Fibroblast of skin of scalp (primary cell): ENCODE measurements at places on chromosomes 3 and 15.

DNA sequence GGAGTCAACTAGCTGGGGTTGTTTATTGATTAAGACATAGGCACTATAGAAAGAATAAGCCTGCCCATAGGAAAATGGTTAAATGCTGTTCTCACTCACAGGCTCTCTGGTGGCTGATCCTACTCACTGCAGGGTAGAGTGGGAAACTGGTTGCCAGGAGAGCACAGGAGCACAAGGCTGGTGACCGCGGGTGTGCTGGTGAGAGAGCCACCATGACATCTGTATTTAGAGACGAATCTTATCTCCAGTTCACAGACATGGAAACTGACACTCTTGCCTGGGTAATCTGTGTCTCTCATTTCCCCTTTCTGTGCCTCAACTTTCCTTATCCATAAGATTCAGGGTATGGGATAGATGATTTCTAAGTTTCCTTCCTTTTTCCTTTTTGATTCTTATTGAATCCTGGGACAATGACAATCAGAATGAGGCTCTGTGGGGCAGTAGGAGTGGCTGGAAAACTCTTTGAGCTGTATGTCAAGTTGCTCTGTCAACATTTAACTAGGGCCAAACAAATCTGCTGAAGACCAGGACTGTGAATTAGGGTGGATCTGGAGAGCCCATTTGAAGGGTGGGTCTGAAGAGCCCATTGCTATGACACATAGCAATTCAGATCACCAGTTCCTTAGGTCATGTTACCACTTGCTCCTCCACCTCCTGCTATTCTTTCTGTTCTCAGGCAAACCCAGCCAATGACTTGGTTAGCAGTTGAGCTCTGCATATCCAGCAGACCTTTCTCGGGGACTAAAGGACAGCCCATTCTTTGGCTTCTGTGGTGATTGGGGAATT, 286.1 kb upstream of the TBL1XR1 start:
- DNase-seq = no peak

- no peak for DNase-seq
These were observed 35.7 kb upstream of the PRR20G start for GRCh38 chr3:127323581-127323980.

DNA sequence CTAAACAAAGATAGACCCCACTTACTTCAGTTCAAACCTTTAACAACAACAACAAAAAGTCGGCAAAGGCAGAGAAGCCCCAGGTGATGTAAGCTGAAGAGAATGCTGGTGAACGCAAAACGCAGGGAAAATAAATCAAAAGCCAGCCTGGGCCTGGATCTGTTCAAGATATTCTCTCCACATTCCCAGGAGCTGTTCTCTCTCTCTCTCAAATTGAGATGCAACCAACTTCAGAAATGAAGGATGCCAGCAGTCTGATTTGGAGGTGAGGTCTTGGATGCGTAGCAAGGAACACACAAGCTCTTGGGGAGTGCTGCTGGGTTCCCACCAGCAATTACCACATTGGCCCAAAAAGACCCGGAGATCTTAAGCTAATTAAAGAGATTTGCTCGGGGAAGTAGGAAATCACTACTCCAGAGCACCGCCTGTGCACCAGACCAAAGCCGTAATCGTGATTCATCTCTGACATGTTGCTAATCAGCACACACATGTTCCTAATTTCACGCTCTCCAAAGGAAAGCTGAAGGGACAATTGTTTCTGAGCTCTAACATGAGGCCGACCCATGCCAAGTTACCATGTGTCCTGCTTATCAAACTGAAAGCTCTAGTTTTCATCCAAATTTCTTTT, 37.1 kb downstream of the IL17RD start:
- DNase-seq = peak; percentile 70

DNA sequence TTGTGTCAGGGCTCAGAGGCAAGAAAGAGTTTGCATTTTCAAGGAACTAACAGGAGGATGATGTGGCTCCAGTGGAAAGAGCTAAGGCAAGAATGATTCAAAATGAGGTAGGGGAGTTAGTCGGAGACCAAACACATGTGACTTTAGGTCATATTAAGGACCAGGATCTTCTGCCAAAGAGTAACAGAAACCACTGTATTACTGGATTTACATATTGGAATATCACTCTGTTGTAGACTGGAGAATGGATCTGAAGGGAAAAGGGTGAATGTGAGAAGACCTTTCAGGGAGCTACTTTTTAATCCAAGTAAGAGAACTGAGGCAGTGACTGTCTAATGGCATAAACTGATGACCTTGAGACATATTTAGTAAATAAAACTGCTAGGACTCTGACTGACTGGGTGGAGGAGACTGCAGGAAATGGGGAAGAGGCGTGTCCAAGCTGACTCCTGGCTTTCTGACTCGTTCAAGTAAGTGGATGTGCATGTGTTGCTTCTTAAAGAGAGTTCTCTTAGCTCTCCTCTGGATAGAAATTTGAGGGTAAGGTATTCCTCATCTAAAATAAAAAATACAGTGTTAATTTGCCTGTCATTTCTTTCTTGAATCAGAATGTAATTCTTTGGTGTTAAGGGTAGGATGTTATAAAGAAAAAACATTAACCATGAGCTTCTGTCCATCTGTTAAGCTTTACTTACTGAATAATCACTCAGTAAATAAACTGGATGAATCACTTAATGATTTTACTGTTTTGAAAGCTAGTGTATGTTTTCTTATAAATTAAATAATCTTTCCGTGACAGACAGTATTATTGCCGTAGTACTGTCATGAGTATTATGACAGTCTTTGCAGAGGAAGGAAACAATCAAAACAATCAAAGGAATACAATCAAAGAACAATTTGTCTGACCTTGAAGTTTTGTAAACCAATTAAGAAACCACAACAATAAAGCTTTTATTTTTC, 58.3 kb upstream of the CFAP20DC start:
- DNase-seq = no peak

DNA sequence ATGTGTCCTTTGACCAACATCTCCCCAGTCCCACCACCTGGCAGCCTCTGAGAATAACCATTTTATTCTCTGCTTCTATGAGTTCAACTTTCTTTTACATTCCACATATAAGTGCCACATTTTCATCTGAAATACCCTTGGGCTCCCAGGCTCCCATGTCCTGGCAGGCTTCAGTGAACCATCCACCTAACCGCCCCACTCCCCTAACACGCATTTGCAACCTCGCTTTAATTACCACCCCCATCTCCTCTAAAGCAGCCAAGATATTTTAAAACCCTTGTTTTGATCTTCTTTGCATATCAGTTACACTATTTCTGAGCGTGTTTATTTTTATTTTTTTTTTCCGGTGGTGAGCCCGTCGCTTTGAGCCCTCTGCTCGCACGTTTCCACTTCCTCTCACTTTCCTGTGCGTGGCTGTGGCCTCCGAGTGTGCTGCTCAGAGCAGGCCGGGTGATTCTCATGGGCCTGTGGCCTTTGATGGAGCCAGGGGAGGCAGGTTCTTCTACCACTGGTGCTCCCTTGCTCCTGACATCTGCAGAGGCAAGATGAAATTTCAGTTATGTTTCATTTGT, 195.4 kb upstream of the LPP start:
- DNase-seq = no peak

GRCh38 chr3:63364495-63364894, 86.4 kb downstream of the SYNPR start:
- peak; percentile 68 for DNase-seq

DNA sequence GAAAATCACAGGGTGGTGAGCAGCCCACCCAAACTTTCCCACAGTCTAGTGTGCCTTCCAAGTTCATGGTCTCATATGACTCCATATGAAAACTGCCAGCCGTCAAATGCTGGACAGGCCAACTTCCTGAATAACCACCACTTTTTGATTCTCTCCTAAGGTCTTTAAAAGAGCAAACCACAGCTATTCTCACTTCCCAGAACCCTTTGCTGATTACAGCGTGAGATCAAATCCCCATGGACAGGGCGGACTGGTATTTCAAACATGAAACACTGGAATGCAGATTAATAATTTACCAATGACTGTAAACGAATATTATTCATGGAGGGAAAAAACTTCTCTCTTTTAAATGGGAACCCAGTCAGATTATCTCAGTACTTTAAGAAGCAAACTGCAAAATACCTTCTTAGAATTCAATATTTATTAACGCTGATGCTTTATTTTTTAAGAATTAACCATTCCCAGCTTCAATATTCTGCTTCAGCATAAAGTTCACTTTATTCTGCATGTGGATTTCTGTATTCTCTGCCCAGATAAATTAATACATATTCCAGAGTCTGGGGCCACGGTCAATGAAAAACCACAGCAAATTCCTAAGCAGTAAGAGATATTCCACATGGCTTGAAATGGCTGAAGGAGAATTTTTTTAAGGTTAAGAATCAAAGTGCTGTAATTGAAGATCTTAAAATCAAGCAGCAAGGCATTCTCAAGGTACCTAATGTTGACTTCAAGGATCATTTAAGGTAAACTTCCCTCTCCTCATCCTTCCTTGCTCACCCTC, 42.9 kb downstream of the MYO1E start:
- DNase-seq = peak; percentile 98

DNA sequence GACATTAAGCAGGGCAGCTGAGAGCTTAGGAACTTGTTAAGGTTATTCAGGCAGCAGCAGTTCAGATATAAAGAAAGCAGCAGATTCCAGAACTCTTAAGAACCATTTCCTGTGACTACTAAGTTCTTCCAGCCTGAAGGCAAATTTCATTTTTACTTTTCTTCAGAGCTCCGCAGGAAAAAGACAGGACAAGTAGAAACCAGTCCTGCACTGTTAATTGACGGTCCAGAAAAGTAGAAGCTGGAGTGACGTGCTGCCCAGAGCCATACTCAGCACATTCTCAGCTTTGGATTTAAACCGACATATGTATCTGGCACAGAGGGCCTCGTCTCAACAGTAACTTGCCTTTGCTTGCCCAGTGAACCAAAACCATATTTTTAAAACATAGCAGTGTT, 219.4 kb upstream of the STRIT1 start:
- no peak for DNase-seq

GRCh38 chr3:139110072-139110830, 65.6 kb upstream of the PRR23C start:
- no peak for DNase-seq

GRCh38 chr3:142019794-142020320, 129.5 kb downstream of the TFDP2 start:
- DNase-seq = no peak

- no peak for DNase-seq
These were observed 71.9 kb downstream of the FOXB1 start for GRCh38 chr15:60076045-60076444.

DNA sequence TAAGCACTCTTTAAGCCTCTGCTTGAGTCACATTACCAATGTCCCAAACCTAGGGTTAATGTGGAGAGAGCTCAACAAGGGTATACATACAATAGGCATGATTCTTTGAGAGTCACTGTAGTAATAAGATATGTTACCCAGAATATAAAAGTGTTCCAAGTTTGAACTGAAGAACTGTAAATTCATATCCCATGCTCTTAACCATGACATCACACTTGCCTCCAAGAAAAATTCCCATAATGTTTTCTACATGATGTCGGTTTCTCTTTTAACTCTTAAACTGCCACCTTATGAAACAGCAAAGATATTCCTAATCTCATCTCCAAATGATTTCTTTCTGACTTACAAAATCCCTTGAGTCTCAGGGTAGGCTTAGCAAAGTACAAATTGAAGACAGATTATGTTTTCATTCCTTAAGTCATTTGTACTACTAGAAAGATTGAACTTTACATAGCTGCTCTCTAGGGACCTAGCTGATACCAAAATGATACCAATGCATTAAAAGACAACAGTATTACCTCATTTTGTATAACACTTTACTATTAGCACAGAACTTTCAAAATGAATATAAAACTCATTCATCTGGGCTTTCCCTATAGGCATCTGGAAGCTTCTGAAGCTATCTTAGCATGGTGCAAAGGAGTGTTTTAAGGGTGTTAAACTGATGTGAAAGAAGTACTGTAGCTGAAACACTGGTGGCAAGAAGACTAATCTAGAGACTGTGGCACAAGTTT, 127.1 kb downstream of the KCNMB2 start:
- peak; percentile 49 for DNase-seq

DNA sequence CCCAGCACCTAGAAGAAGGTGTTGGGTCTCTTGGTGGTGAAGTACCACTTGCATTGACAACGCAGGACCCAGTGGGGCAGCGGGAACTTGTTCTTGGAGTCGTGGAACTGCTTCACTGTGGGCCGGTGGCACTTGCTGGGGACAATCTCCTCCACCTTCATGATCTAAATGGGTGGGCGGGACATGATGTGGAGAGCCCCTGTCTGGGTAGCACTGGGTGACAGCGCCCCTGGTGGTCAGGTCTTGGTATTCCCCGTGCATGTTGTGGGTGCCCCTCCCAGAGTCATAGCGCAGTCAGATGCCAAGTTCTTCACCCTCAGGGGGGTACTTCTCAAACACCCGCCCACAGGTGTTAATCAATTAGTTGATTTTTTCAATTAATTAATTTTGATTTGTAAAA, 60.2 kb downstream of the AGBL1 start:
- no peak for DNase-seq

GRCh38 chr3:32002561-32003368, 21.2 kb downstream of the ZNF860 start:
- peak; percentile 17 for DNase-seq

- peak; percentile 72 for DNase-seq
These were observed 664 bp downstream of the PARP3 start for GRCh38 chr3:51942603-51943450.

DNA sequence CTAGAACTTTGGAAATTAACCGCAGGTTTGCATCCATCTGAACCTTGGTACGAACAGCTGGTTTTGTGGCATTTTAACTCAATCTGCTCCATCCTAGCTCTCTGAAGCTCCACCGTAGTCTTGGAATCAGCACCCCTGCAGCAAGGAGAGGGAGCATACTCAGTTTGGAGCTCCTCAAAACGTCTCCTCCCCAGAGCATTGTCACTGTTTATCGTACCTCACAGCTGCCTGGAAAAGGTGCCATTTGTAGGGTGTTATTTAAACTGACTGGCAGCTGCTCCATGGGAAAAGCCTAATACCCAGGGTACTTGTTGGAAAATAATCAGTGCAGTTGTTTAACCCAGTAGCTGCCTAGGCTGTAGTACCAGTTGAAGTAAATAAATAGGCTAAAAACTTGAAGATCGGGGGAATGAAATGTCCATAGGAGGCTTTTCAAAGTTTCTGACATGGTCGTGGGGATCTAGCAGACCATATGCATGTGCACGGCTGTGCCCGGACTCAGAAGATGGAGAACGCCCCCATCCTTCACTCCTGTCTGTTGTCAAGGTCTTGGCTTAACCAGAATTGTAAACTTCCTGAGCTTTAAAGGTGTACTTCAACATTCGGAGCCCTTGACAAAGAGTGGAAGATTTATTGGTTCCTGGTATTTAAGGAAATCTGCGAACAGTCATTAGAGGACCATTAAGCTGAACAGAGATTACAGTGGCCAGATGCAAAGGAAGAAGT, 43.9 kb downstream of the GHSR start:
- DNase-seq = no peak

DNA sequence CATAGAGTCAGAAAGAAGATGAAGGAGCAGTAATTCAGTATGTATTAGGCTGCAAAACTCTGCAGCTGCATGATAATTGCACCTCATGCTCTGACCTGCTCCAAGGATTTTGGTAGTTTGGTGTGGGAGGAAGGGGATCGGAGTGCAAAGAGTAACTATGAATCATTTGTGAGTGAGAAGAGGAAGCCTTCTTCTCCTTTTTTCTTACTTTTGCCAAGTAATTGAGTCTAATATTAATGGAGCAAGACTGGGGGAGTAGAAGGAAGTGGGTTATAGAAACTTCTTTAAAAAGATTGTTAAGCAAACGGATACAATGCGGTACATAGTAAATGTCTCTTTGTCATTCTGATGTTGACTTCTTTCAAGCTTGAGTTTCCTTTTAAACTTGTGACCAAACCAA, 276.5 kb downstream of the EDEM1 start:
- no peak for DNase-seq
